ENCODE measurements at places on chromosomes 13 and 19.

GRCh38 chr13:44272692-44273091, 100.9 kb upstream of the SERP2 start:
- H3K4me3 ChIP-seq = no peak overlapping the region
- peak; percentile 72 for DNase-seq
- peaks cover 51% of the 10 kb centered on the region for H3K4me1 ChIP-seq
- H3K27ac ChIP-seq = no peak overlapping the region
- H3K27me3 ChIP-seq = no peaks in the 10 kb centered on the region
- no peaks in the 10 kb centered on the region for H3K36me3 ChIP-seq

DNA sequence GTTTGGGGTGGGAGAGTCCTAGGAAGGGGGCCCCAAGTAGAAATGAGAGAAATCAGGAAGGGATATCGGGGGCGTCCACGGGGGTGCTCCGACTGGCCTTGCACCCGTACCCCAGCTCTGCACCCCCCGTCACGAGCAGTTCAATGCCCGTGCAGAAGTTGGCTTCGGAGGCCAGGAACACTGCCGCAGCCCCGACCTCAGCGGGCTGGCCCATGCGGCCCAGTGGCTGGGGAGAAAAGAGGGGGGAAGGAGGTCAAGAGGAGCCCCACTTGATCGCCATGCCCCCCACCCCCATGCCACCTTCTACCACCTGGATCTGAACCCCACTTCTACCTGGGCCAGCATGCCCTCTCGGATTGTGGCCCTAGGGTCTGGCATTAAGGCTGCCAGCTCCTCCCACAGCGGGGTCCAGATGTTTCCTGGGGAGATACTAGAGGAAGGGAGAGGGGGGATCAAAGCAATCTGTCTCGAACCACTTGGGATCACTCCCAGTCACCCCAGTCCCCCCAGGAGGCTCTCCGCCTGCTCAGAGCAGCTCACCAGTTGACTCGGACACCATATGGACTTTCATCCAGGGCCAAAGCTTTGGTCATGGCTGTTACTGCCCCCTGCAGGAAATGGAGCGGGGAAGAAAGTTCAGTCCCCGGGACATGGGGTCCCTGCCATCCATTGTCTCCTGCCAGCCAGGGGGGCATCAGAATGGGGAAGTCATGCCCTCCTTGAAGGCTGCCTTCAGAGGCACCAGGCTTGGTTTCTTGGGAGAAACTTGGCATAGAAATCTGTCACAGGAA, 2.5 kb upstream of the BCAT2 start:
- no peak overlapping the region for H3K27ac ChIP-seq
- H3K4me3 ChIP-seq = no peak overlapping the region
- peaks cover 11% of the 10 kb centered on the region for H3K4me1 ChIP-seq
- H3K36me3 ChIP-seq = no peaks in the 10 kb centered on the region
- DNase-seq = peak; percentile 75
- no peaks in the 10 kb centered on the region for H3K27me3 ChIP-seq

GRCh38 chr13:111304041-111304544, 16.3 kb upstream of the TEX29 start:
- peaks cover 49% of the 10 kb centered on the region for H3K36me3 ChIP-seq
- H3K4me1 ChIP-seq = no peaks in the 10 kb centered on the region
- no peak overlapping the region for H3K4me3 ChIP-seq
- no peak overlapping the region for H3K27ac ChIP-seq

- no peaks in the 10 kb centered on the region for H3K4me1 ChIP-seq
- H3K4me3 ChIP-seq = no peak overlapping the region
- H3K36me3 ChIP-seq = no peaks in the 10 kb centered on the region
- H3K27me3 ChIP-seq = peaks cover 47% of the 10 kb centered on the region
- no peak for DNase-seq
Observed at GRCh38 chr13:101917475-101917810, 465.0 kb downstream of the ITGBL1 start.

GRCh38 chr13:48492470-48493065, 40.3 kb downstream of the RCBTB2 start:
- H3K27ac ChIP-seq = peak overlapping the region; percentile 55
- H3K36me3 ChIP-seq = no peaks in the 10 kb centered on the region
- peaks cover 23% of the 10 kb centered on the region for H3K4me1 ChIP-seq
- peak; percentile 86 for DNase-seq

GRCh38 chr13:76883236-76883635, 3.0 kb downstream of the KCTD12 start:
- no peak for DNase-seq
- H3K4me3 ChIP-seq = peak overlapping the region; percentile 83
- H3K27ac ChIP-seq = peak overlapping the region; percentile 61
- no peaks in the 10 kb centered on the region for H3K36me3 ChIP-seq
- peaks cover 53% of the 10 kb centered on the region for H3K4me1 ChIP-seq
